H7 (cell line): ENCODE measurements at places on chromosomes 2 and 18. TPM values are rescaled to one million over a fixed set of nuclear protein-coding genes. Genes with fewer than 3 reads are reported as not detected.
A peak's percentile ranks its signal among the peaks of the same experiment; 100 is the strongest.

The CEBPZ gene
- 74.2 and 111 TPM in 2 replicates for total RNA-seq

GRCh38 chr2:40485318-40485717, 33.4 kb upstream of the SLC8A1 start:
- DNase-seq, result no peak

- no peak for DNase-seq
These were observed 1274.5 kb upstream of the TMEFF2 start for GRCh38 chr2:193469251-193469650.

DNA sequence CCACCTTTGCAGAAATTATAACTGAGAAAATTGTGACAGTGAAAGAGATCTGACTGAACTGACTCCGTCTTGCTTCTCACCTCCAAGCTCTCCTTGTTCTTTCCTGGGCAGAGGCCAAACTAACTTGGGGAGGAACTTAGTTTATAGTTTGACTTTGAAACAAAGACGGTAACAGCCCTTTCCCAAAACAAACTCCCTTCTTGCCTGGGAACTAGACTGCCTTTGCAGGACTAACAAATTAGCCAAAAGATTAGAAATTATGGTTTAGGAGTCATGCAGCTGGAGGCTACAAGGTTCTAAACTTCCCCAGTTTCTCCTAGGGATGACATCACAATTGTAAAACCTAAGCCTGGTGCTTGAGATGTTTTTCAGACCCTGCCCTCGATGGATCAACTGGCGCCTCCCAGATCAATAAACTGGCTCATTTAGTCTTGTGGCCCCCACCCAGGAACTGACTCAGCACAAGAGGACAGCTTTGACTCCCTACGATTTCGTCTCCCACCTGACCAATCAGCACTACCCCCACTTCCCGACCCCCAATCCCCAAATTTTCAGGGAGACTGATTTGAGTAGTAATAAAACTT, 137.7 kb downstream of the ALPK2 start:
- DNase-seq, result no peak

GRCh38 chr18:79395761-79396404, at the start of gene NFATC1:
NFATC1 (plus strand) TSS chr18:79395930; CDS start chr18:79396225, 295 bp downstream.
- DNase-seq, result peak; percentile 95

GRCh38 chr2:113173542-113174375, at the start of gene PSD4:
PSD4 (plus strand) TSS chr2:113173971; CDS start chr2:113182457, 8,486 bp downstream.
- peak; percentile 53 for DNase-seq

GRCh38 chr2:36544638-36545338, 53.2 kb downstream of the FEZ2 start:
- DNase-seq, result no peak

The PLB1 gene
- not detected in 2 replicates for total RNA-seq

DNA sequence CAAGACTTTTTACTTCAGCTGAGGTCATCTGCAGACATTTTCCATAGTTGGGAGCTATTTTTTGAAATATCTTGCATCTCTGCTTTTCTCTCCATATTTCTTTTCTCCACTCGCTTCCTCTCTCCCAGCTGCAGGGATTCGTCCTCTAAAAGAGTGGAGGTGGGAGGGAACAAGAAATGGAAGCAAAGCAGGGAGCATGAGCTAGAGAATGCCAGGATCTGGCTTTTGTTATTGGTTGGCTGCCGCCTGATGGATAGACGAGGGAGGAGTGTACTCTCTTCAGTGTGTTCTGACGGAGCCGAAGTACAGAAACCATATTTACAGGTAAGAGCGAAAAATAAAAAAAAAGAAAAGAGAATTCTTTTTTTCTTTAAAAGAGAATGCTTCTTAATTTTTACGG, at the start of gene CSRNP3:
TSS of gene CSRNP3 (plus strand) at position 282 of the 400 bp plus-strand sequence. CDS start 125,368 bp downstream, outside the sequence.
- peak; percentile 35 for DNase-seq

- DNase-seq, result no peak
These were observed 181.6 kb downstream of the BCL2 start for GRCh38 chr18:63137999-63138435.

DNA sequence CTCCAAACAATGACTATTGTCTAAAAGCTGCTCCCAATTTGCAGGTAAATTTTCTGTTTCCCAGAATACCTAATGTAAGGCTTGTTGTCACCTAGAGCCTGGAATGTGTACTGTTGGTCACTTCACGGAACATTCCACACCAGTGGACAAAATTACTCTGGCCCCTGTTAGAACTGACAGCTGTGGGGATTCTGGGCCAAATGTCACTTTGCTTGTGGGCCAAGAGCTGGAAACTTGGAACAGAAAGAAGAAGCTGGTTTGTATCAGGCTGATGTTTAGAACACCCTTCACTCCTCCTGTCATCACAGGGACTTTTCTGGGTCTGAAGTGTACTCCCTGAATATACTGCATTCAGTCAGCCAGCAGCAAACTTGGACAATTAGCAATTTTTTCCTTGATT, 495.6 kb upstream of the SYT4 start:
- DNase-seq, result no peak

The ITGB6 gene
- total RNA-seq, result not detected in 2 replicates

DNA sequence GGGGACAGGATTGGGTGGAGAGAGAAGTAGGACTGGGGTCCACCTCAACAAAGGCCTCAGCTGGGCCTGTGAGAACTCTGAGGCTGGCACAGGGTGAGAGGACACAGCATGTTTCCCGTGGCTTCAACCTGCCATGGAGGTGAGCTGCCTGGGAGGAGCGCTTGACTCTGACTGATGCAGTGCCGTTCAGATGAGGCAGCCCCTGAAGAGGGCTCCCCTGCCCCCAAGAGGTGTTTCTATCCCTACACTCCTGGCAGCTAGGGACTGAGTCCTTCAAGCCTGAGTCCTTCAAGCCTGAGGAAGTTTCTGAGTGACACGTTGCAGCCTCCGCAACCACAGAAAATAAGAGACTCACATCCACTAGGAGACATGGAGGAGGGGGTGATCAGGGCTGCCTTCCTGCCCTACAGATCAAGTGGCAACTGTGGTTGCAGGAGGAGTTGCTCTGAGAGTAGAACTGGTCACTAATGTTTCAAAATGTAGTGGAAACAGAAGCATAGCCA, 49.6 kb upstream of the TMEM177 start:
- peak; percentile 46 for DNase-seq

GRCh38 chr2:898319-898718, 52.3 kb upstream of the SNTG2 start:
- peak; percentile 85 for DNase-seq

DNA sequence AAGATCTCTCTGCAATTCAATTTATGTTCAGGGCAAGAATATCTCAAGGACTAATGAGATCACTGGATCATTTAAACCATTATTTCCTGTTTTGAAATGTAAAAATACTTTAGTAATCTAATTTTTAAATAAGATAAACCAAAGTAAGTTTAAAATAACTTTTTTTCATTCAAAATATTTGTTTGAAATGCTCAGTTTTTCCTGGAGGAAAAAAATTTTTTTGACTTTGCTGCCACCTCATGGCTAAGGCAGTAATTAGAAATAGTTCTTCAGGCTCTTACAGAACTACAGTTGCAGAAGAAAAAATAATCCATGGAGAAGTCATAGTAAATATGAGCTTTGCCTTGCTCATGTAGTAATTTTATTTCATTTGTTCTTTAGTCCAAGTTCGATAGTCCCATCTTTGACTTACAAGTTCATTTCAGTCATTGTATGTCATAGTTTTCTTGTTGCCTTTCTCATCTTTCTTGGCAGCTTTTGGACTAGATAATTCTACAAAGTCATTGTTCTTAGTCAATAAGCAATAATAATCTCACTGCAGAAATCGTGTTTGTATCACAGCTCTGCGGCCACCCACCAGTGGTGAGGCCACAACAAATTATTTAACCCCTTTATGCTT, 127.4 kb downstream of the DPP4 start:
- no peak for DNase-seq

The IL1F10 gene
- total RNA-seq, result not detected in 2 replicates

The CWC22 gene
- 17.5 and 28.3 TPM in 2 replicates for total RNA-seq

GRCh38 chr2:126970583-126970982, 71.9 kb downstream of the TEX51 start:
- DNase-seq, result peak; percentile 56

- DNase-seq, result no peak
These were observed 133.3 kb upstream of the NOL4 start for GRCh38 chr18:34357944-34358580.

The PARD3B gene
- 1.4 and 2.3 TPM in 2 replicates for total RNA-seq

- peak; percentile 38 for DNase-seq
These were observed 46.6 kb downstream of the KCMF1 start for GRCh38 chr2:85017411-85018048.

The RAPGEF4 gene
- total RNA-seq, result 0.69 and 0.78 TPM in 2 replicates

- no peak for DNase-seq
These were observed 38.8 kb upstream of the CTAGE1 start for GRCh38 chr18:22456547-22456946.

DNA sequence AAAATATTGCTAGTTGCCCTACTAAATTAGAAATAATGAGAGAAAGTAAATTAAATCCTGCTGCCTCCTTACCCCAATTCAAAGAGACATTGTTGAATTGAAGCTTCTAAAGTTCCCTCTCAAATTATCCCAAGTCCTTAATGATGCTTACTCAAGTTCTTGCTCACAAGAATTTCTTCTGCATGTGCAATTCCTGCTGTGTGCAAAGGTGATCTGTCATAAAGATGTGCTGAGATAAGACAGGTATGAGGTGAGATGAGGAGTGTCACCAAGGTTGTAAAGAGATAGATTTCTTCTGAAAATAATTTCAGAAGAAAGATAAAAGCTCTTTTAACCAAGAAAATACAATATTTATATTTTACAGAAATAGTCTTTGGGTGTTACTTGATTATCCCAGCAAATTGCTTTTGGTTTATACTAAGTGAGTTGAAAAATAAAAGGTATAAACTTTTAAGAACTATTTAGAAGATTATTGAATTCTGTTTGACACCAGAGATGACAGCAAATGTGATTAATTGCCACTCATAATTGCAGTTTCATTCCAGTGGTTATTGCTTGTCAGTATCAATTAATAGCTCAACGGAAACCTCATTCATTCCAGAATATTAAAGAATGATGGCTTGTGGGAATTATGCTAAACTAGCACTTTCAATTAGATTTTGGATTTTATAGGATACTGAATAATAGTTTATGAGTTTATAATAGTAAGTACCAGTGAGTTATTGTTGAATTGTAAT, 674.3 kb downstream of the STK39 start:
- no peak for DNase-seq
